Activated T-cell treated with anti-CD3 and anti-CD28 coated beads, Interleukin-2, amount 50 U/mL, for 1 hour (primary cell): ENCODE measurements at places on chromosomes 6 and 20.

- DNase-seq: no peak
These were observed 69.7 kb upstream of the TOX2 start for GRCh38 chr20:43844778-43845614.

DNA sequence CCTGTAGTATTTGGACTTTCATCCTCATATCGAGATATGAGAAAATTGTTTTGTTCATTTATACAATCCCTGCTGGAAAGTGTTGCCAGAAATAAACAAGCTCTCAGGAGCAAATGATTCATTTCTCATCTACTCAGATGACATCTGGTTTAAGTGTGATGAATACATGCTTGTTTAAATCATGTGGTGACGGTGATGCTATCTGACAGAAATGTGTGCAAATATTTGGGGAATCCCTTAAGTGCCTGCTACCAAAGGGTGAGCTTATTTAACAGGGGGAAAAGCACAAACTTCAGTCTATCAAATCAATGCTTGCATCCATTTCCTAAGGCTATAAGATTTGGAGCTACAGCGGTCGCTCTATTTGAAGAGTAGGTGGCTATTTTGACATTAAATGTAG is 368.3 kb upstream of the SASH1 start:
- no peak for DNase-seq

DNA sequence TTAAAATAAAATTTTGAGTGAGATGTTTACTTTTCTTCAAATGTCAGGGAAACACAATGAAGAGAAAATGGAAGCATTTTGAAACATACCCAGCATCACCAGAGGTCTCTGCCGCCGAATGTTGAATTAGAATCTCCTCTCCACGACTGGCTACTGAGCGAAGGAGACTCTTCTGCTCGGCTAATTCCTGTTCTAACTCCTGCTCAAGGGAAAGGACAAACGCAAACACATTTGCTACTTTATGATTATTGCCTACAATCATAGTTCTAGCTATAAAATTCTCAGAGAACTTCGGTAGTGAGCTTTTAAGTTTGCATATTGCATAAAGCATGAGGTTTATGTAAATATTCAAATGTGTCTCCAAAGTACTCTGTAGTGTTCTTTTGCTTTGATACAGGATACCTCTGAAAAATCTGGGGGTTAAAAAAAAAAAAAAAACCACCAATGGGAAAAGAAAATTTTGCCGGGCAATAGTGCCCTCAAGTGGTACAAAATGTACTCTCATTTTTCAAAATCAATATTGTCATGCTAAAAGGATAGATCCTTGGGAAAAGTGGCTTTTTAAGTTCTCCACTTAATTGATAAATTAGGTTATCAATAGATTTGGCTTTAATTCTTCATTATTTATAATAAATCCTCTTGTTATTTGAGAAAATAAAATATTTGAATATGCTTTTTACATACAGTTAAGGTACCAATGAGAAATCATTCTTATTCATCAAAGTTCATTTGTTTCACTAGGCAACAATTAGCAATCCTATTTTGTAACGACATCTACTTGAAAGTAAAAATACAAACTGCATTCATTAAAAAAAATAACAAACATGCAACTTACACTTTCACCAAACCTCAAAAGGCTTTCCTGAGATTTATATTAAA is 369.0 kb downstream of the SYNE1 start:
- no peak for DNase-seq

DNA sequence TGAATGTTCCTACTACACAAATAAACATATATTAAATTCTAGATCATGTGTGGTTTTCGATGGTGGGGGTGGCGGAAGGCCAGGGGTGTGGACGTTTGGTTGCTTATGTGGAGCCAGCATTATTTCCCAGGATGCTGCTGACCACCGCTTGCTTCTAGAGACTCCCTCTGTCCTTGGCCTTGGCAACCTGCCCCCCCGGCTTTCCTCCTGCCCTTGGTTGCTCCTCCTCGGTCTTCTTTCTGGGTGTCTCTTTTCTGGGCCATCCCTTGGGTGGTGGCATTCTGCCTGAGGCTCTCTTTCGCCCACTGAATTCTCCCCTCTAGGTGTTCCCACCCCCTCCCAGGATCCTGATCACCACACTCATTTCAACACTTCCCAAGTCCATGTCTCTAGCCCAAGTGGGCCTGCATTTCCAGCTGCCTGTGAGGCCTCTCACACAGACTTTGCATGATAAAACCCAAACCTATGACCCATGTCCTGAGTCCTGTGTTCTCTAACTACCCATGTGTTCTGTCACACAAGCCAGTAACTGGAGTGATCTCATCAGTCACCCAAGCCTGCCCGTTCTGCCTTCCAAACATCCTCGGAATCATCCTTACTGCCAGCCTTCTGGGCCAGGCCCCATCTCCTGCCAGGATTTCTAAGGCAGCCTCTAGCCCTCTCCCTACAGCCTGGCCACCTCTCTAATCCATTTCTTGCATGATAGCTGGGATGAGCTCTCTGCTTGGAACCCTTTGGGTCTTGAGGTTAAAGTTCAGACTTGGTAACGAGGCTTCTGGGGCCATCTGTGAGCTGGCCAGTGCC is 71.2 kb downstream of the CDS2 start:
- no peak for DNase-seq
